ENCODE measurements at places on chromosomes 2 and 18. TPM values are rescaled to one million over a fixed set of nuclear protein-coding genes. Genes with fewer than 3 reads are reported as not detected.

DNA sequence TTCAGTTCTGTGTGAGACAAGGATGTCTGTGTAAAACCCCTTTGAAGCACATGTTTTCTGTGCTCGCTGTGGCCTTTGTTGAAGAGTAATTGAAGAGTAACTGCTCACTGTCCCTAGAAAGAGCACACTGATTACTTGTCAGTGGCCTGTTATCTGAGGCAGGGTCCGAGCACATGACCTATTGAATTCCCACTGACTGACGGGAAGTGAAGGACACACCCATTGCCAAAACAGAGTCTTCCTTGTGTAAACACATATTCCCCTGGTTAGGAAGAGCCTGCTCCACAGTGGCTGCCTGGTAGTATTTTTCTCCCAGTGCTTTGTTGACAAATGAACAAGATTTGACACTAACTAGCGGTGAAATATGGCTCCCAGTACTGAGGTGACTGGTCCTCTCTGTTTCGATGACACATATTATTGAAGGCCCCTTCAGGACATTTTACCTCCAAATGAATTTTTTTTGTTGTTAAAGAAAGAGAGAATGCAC, 148.5 kb upstream of the GYPC start:
- H3K4me1 ChIP-seq: peaks cover 7% of the 10 kb centered on the region
- no peak for DNase-seq
- H3K27me3 ChIP-seq: no peaks in the 10 kb centered on the region
- H3K27ac ChIP-seq: peak overlapping the region; percentile 13
- H3K4me3 ChIP-seq: no peak overlapping the region

DNA sequence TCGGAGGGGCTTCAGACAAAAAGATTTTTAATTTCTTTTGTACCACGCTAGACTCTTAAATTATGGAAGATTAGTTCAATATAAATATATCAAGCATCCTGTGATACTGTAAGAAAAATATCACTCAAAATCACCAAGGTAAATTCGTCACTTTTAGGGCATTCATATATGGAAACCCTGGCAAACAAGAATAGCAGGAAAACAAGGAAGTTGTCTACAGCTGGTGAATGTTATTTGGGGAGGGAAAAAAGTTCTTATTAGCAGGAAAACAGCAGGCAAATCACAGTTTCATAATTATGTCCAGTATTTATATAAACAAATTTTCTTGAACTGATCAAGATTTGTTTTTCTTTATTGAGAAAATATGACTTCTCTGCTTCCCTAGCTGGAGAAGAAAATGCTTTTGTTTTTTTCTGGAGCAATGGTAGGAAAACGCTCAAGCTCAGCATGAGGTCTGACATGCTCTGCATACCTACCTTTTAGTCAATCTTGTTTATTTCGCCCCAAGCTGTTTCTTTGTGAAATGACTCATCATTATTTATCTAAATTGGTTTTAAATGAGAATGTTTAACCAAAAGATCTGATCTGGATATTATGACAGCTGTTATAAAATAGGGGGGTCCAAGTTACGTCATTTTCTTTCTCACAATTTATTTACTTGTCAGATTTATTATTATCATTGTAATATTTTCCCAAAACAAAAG, 14.7 kb downstream of the LINC00305 start:
- H3K27ac ChIP-seq: no peak overlapping the region
- peaks cover 5% of the 10 kb centered on the region for H3K4me1 ChIP-seq
- no peak overlapping the region for H3K4me3 ChIP-seq
- DNase-seq: no peak
- no peaks in the 10 kb centered on the region for H3K27me3 ChIP-seq

DNA sequence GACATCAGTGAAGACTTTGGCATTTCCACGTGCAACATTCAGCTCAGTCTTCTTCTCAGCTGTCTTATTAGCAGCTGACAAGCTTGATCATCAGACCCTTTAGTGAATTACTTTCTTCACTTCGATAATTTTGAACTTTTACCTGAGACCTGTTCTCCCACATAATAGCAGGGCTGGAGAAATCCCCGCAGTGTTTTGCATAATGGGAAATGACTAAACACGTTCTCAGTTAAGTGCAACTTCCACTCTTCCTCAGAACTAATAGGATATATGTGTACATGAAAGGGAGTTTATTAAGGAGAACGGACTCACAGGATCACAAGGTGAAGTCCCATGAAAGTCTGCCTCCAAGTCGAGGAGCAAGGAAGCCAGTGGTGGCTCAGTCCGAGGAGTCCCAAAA, 28.8 kb upstream of the MBP start:
- no peak for DNase-seq
- H3K27ac ChIP-seq: no peak overlapping the region
- no peaks in the 10 kb centered on the region for H3K36me3 ChIP-seq
- H3K27me3 ChIP-seq: no peaks in the 10 kb centered on the region
- H3K4me3 ChIP-seq: no peak overlapping the region
- H3K4me1 ChIP-seq: no peaks in the 10 kb centered on the region

- H3K4me1 ChIP-seq: no peaks in the 10 kb centered on the region
- no peak overlapping the region for H3K27ac ChIP-seq
- DNase-seq: no peak
- H3K36me3 ChIP-seq: peaks cover 8% of the 10 kb centered on the region
- H3K4me3 ChIP-seq: no peak overlapping the region
- no peaks in the 10 kb centered on the region for H3K27me3 ChIP-seq
These were observed 44.0 kb downstream of the CAPN13 start for GRCh38 chr2:30763151-30763660.

DNA sequence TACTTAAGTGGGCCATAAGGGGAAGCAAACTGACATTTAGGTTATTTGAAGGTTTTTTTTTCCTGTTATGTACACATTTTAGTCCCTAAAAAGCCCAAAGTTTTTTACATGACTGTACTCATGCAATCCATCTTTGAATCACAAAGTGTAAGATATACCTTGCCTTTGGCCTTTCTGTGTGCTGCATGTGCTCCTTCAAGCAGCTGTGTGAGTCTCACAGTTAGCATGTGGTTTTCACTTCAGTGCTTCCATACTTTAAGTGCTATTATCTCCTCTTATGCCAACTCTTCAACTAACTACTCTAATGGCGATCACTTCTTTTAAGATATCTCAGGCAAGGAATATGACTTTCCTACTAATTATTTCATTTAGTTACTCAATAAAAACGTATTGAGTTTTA, 597.1 kb upstream of the ACVR2A start:
- H3K27me3 ChIP-seq: no peaks in the 10 kb centered on the region
- no peak overlapping the region for H3K4me3 ChIP-seq
- H3K36me3 ChIP-seq: no peaks in the 10 kb centered on the region
- DNase-seq: no peak
- H3K27ac ChIP-seq: no peak overlapping the region
- H3K4me1 ChIP-seq: no peaks in the 10 kb centered on the region

GRCh38 chr2:238143239-238143951, 4.9 kb downstream of the KLHL30 start:
- H3K36me3 ChIP-seq: no peaks in the 10 kb centered on the region
- no peak overlapping the region for H3K27ac ChIP-seq
- H3K4me1 ChIP-seq: no peaks in the 10 kb centered on the region

Gene MYL1
- not detected for total RNA-seq
